ENCODE measurements at places on chromosomes 7 and 10.

GRCh38 chr7:142703655-142704305 is 45.5 kb upstream of the PRSS1 start:
- no peak for DNase-seq

GRCh38 chr7:123615344-123615743 is 13.7 kb downstream of the ASB15 start:
- no peak for DNase-seq

DNA sequence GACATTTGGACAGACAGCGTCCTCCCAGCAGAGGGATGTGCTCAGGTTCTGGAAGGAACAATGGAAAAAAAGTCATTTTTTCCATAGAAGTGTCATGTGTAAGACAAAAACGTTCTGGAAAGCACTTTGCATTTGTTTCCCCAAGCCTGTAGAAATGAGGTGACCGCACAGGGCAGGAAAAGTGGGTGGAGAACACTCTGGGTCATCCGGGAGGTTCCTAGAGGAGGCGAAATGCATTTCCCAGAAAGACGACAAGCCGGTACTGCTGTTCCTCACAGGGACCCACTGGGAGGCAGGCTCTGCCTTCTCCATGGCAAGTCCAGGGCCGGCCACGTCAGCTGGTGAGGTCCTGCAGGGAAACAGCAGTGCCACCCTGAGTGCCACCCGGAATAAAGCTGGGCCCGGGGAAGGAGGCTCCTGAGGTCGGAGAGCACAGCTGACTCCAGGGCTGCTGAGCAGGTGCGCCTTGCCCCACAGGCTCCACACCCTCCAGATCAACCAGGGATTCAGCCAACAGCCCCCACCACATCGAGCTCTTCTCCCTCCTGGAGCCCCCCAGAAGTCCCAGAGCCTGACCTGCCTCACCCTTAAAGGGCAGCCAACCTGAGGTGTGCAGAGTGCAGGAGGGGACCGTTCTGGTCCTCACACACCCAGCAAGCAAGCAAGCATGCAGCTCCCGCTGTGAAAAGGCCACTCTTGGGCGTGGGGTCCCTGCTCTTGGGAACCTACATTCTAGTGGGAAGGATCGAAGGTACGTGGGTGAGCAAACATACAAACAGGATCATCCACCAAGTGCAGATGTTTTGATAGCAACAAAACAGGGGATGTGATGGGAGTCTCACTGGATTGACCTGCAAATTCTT is 28.8 kb upstream of the INPP5A start:
- DNase-seq, result no peak

- no peak for DNase-seq
Observed at GRCh38 chr7:100679927-100680575, 6.5 kb downstream of the GNB2 start.

- DNase-seq, result no peak
Observed at GRCh38 chr7:55260171-55260570, 105.0 kb upstream of the LANCL2 start.

Measured in stimulated activated CD4-positive, alpha-beta T cell treated with anti-CD3 and anti-CD28 coated beads, Interleukin-15, amount 100 ng/mL, for 1 hour (primary cell).